ENCODE measurements at places on chromosomes 6 and 20.

DNA sequence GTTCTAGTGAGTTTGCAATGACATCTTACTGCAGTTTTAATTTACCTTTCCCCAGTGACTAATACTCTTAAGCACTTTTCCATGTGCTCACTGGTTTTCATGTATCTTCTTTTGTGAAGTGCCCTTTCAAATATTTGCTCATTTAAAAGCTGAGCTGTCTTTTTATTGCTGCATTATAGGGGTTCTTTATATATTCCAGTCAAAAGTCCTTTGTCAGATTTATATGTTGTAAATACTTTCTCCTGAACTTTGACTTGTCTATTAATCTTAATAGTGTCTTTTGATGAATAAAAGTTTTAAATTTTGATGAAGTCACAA, 50.2 kb upstream of the ELOVL5 start:
- DNase-seq: no peak

GRCh38 chr6:18154507-18155149, at the start of gene TPMT:
Gene TPMT, minus strand, starts transcription at chr6:18155077. Its CDS starts 5,950 bp downstream, at chr6:18149127.
- no peak for DNase-seq

GRCh38 chr6:33445119-33445603, 9.2 kb upstream of the ZBTB9 start:
- DNase-seq: no peak

DNA sequence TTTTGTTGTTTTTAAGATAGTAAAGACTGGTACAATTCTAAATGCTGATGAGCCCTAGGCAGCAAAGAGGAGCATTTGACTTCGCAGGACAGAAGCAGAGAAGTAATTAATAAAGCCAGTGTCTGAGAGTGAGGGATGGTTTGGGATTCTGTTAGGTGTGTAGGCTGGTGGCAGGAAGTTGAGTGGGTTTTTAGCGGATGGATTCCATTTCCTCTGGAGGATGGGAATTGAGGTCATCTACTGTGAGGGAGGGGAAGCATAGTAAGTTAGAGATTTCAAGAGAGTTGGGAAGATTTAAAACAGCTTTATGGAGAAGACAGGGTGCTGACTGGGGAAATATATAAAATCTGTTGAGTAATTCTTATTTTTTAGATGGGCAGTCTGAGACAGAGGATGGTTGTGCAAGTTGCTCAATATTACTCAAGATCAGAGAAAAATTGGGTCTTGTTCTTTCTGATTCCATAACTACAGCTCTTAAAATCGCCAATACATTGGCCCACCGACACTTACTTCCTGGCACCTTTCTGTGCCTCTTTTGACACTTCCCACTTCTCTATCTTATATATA, 48.8 kb downstream of the PRL start:
- no peak for DNase-seq

- DNase-seq: no peak
Observed at GRCh38 chr6:158031381-158032353, 50.0 kb downstream of the SYNJ2 start.

DNA sequence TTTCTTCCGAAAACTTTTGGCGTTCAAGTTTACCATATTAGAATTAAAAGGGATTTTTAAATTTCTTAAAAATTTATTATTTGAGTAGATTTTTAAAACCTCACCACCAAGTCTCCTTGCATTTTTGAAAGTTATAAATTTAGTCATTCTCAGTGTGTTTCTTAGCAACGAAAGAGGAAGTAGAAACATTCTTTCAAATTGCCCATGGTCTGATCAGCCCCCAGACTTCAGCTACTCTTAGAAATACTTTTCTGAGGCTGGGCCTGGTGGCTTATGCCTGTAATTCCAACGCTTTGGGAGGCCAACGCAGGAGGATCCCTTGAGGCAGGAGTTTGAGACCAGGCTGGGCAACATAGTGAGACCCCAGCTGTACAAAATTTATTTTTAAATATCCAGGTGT, 15.1 kb upstream of the RTF2 start:
- no peak for DNase-seq

Data from left renal pelvis (tissue), 4 donors.